ENCODE measurements at places on chromosomes 3 and 15.

DNA sequence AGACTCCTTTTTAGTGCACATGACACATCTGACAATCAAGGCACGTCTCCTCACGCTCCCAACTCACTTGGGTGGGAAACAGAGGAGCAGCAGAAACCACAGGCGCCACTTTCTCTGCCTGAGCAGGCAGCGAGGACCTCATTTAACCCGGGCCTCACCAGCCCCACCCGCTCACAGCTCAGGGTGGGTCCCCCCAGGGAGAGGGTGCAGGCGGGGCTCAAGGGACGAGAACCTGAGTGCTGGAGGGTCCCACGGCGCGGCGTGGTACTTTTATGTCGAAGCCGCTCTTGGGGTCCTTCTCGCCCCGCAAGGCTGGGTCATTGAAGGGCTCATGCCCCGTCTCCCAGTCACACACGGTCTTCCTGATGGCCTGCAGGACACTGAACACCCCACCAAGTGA is 62.6 kb downstream of the CYFIP1 start:
- DNase-seq = no peak

DNA sequence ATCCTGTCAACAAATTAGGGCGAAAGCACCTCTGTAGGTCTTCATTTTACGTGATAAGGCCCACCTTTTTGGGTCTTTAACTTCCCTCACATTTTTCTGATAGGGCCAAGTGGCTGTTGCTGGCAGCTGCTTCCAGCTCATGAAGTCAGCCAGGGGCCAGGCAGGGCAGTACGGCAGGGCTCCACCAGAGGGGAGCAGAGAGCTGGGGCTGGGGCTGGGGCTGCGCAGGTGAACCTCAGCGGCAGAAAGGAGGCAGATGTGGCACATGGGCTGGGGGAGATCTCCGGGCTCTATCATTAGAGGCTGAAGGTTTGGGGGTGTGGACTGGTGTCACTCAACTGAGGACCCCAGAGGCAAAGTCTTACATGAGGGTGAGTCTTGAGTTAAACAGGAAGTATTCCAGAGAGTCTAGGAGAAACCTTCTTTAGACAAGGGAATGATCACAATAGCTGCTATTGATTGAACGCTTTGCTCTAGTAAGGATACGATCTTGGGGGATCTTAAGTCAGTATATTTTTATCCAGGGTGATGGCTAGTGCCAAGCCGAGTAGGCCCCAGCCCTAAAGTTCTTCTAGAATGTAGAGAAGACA is 62.8 kb upstream of the MEX3B start:
- no peak for DNase-seq

GRCh38 chr3:53377794-53378193 is 30.5 kb upstream of the DCP1A start:
- no peak for DNase-seq

GRCh38 chr3:34256021-34256420 is 457.6 kb downstream of the PDCD6IP start:
- DNase-seq = no peak

GRCh38 chr3:2156244-2156847 is 57.7 kb downstream of the CNTN4 start:
- no peak for DNase-seq

- DNase-seq = no peak
Observed at GRCh38 chr15:90221246-90221900, 12.4 kb downstream of the CIB1 start.

DNA sequence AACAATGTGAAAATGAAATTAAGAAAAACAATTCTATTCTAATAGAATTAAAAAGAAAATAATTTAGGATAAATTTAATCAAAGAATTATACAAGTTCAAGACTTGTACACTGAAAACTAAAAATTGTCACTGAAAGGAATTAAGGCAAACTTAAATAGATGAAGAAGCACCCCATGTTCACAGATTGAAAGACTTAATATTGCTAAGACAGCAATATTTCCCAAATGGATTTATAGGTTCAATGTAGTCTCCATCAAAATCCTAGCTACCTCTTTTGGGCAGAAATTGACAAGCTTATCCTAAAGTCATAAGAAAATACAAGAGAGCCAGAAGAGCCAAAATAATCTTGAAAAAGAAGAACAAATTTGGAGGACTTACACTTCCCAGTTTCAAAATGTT is 53.5 kb upstream of the UBE3A start:
- DNase-seq = no peak

DNA sequence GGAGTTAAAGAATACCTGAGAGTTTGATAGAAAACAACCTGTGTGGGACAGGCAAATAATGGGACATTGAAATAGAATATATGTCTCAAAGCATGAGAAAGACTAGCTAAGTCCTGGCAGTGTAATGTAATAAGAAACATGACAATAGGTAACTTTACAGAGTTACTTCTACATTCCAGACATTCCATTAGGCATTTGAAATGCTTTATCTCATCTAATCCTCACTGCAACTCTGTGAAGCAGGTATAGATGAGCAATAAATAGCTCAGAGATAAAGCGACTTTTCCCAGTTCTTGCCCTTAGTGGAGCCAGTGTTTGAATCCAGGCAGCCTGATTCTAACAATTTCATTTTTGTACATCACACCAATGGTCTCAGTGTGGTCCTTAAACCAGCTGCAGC is 76.8 kb downstream of the CPNE4 start:
- DNase-seq = no peak

- DNase-seq = no peak
Observed at GRCh38 chr3:16849229-16849628, 35.5 kb upstream of the PLCL2 start.

GRCh38 chr3:170907637-170908234 is 701 bp downstream of the EIF5A2 start:
- DNase-seq = no peak

GRCh38 chr15:38536201-38536676 is 28.4 kb downstream of the RASGRP1 start:
- DNase-seq = no peak

DNA sequence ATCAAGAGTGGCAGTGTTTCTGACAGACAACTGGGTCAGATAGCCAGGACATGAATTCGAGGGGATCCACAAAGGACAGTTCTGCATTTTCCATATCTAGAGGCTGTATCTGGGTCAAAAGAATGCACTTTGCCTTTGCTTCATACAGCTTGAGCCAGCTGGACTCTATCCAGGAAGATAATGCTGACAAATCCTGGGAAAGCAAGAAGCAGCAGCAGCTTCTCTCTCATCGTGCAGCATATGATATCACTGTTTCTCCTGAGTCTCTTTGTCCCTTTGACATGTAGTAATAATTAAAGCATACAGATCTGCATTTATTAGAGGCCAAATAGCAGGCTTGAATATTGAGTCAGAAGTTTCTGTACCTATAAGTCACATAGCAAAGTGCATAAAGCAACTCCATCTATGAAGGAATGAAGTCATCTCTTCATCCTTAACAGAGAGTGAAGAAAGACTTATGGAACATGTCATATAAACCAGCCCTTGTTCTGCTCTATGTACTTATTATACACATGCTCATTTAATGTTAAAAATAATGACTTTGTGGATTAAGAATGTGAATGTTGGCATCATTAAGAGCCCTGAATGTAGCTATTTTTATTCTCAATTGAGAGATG is 236.8 kb upstream of the GBE1 start:
- DNase-seq = no peak

DNA sequence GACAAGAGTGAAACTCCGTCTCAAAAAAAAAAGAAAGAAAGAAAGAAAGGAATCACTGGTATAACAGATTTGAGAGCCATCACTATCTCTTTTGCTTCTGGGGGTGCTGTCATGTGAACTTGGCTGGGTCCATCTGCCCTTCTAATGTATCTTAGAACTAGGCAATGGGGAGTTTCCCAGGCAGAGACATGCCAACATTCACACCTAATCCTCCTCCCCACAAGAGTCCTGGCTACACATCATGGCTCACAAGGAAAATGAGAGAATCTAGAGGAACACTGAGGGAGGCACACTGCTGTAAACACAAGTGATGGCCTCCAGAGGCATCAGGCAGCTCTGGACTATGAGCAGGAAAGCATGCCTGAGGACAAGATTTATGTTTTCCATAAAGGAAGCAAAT is 67.8 kb upstream of the PPP2R3A start:
- no peak for DNase-seq

DNA sequence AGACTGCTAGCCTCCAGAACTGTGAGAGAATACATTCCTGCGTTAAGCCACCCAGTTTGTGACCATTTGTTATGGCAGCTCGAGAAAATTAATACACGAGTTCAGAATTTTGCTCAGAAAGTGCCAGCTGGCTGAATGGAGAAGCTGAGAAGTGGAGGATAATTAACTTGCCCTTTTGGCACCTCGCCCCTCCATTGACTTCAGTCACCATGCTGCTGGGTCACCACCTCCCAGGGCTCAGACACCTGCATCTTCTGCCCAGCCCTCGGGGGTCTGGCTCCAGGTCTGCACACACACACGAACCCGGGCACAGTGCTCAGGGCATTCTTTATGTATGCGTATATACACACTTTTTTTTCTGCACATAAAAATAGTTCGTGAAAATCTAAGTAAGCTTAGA is 32.0 kb downstream of the AMOTL2 start:
- no peak for DNase-seq

DNA sequence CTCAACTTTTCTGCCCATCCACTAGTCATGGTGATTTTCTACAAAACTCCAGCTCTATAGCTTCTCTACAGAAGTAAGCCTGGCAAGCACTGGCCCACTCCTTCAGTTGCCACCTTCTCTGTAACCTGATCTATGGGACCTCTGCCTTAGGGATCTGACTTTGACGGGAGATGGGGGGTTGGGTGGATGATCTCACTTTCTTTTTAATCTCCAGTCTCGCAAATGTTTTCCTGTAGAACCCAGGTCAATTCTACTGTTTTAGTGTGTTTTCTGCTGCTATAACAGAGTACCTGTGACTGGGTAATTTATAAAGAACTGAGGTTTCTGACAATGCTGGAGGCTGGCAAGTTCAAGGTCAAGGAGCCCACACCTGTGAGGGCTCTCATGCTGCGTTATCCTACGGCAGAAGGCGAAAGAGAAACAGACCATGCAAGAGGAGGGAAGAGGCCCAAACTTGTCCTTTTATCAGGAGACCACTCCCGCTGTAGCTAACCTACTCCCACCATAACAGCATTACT is 189.9 kb upstream of the THRB start:
- DNase-seq = no peak

GRCh38 chr15:66643033-66643432 is 59.0 kb upstream of the SMAD6 start:
- no peak for DNase-seq

DNA sequence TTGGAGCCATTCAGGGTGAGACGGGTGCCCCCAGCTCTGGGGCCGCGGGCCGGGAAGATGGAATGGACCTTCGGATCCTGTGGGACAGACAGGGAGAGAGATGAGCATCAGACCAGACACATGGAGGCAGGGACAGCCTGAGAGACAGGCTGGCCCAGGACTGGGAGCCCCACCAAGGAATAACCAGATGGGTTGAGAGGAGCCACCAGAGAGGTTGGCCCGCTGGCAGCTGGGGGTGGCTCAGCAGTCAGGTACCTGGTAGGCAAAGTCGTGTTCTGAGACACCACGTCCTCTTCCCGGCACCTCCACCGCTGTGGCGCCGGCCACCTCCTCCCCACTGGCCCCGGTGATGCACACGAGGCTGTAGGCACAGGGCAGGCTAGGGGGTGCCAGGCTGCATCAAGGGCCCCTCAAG is 13.8 kb downstream of the PLXNB1 start:
- no peak for DNase-seq

DNA sequence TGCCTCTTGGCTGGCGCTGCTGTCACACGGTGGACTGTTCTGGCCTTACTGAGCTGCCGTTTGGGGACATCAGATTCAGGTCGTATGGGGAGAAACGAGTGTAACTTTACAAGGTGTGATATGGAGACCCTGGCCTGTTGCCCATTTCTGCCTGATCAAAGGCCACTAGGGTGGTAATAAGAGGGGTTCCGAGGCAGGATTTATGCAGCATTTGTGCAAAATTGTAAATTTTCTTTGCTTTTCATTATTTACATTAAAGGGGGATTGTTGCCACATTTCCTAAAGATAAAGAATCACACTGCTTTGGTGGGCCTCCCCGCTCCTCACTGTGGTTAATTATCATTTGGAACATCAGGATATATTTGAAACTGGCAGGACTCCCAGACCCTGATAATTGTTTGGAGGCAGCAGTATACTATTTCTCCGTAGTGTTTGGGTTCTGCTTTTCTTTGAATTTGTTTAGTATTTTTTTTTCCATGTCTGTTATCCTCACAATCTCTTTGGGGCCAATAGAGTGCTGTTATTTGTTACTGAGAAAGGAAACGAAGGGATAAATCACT is 891 bp downstream of the NXPE3 start:
- no peak for DNase-seq

GRCh38 chr3:15330031-15330596 is 2.3 kb downstream of the SH3BP5 start:
- DNase-seq = peak; percentile 88

- DNase-seq = no peak
Observed at GRCh38 chr3:125478326-125478725, 41.7 kb downstream of the SNX4 start.

GRCh38 chr3:12875857-12876836 is 34.8 kb upstream of the RPL32 start:
- no peak for DNase-seq

Measured in suprapubic skin (tissue), 4 donors.